ENCODE measurements at places on chromosomes 4 and X. TPM values are rescaled to one million over a fixed set of nuclear protein-coding genes. Genes with fewer than 3 reads are reported as not detected.

Gene BMPR1B
- 2.2 TPM for total RNA-seq

Gene HMGN5
- total RNA-seq = 2.4 TPM

Gene DUSP21
- not detected for total RNA-seq

Gene OCIAD2
- total RNA-seq = 13.3 TPM

Gene UCP1
- 0.30 TPM for total RNA-seq

Gene MTNR1A
- not detected for total RNA-seq

Gene GYPA
- not detected for total RNA-seq

Gene PF4V1
- total RNA-seq = not detected

Gene CNKSR2
- 0.30 TPM for total RNA-seq

Gene FGFRL1
- 31.2 TPM for total RNA-seq

Gene DUSP9
- not detected for total RNA-seq

Gene HPGD
- total RNA-seq = 2.0 TPM

Gene FAM47E
- total RNA-seq = 3.6 TPM

Gene SOWAHB
- total RNA-seq = 0.07 TPM
